ENCODE measurements at places on chromosomes 3 and 15. TPM values are rescaled to one million over a fixed set of nuclear protein-coding genes. Genes with fewer than 3 reads are reported as not detected.

PRICKLE2 gene
- total RNA-seq: 103 TPM

MFAP1 gene
- total RNA-seq: 24.3 TPM

ARRDC4 gene
- total RNA-seq: 60.5 TPM

BFSP2 gene
- not detected for total RNA-seq

GPR171 gene
- total RNA-seq: not detected

PIERCE2 gene
- total RNA-seq: 2.8 TPM

TMEM158 gene
- total RNA-seq: 12.1 TPM

- no peak for DNase-seq
Measured at GRCh38 chr3:98991393-98991792, 89.9 kb upstream of the DCBLD2 start.

GRCh38 chr3:37465174-37465573 is 290.8 kb upstream of the LRRFIP2 start:
- no peak for DNase-seq

GRCh38 chr3:69166446-69166845 is 44.1 kb upstream of the LMOD3 start:
- no peak for DNase-seq

DNA sequence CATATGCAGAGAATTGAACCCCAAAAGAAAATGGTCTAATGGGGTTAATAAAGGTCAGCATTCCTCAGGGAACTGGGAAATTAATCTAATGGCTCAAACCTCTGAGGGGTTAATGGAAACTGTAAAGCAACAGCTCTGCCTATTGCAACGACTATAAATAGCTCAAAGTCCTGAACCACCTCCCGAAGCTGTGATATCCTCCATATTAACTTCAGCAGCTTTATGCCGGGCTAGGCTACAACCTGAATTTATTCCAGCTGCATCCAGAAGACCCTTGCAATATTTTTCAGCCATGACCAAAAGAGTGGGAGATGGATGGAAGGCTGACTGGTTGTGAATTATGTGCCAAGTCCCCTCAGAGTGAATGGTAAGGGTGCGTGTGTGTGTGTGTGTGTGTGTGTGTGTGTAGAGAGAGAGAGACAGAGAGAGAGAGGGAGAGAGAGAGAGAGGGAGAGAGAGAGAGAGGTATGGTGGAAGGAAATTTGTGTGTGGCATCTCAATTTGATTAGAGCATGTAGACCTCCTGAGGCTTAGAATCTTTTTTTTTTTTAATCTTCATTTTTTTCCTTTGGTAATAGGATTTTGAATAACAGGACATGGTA is 109.9 kb downstream of the PDCD6IP start:
- no peak for DNase-seq

DNA sequence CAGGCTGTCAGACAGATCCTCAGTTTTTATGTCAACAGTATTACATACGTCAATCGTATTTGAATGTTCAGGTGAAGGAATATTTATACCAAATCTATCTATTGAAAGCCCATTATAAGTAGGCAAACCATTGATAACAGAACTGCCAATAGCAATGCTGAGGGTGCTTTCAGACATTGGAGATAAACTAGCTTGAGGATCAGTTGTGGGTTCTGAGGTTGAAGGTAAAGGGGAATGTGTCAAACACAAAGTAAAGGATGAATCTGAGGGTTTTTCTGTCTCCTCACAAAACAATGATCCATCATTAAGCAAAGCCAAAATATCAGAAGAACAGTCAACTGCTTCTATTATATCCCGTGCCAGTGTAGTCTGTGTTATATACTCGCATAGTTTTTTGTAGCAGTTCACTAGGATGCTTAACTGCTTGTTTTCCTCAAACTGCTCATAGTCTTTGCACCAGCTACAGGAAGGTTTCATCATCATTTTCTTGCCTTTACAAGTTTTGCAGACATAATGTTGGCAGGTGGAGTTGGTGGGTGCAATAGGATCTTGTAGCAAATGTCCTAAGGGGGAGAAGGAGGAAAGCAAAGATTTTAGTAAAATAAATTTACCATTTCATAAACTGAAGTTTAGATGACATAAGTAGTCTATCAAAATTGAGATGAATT is 43.8 kb downstream of the MSL2 start:
- DNase-seq: no peak
